ENCODE measurements at places on chromosomes 6 and 20.
A peak's percentile ranks its signal among the peaks of the same experiment; 100 is the strongest.

- DNase-seq = peak; percentile 56
These were observed 19.9 kb downstream of the TGM2 start for GRCh38 chr20:38144974-38145728.

GRCh38 chr6:48397887-48398286 lies 286.9 kb upstream of the PTCHD4 start:
- no peak for DNase-seq

- DNase-seq = no peak
These were observed 298.2 kb downstream of the BTBD9 start for GRCh38 chr6:38341496-38341895.

DNA sequence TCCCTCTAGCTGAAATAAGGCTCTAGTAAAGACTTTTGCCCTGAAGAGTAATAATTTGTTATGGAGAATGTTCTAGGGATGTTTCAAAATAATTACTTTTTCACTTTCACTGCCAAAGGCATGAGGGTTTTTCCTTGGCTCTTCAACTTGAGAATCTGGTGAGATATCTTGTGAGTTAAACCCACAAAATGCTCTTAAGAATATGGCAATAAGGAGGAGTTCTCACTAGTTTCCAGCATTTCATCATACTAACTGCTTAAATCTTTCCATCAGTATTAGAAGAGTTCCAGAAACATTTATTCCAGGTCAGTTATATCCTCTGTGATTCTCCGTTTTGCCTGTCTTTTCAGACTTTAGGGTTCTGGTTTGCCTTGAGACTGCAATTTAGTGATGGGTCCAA lies 785.6 kb upstream of the GJE1 start:
- peak; percentile 4 for DNase-seq

All from choroid plexus epithelial cell (primary cell).